NCI-H1694 treated with DMSO at 0.1 percent for 48 hours (cell line): ENCODE measurements at places on chromosomes 13 and 19.

GRCh38 chr19:34480971-34481841 is at the start of gene WTIP:
Gene WTIP, plus strand, starts transcription at chr19:34481758. Its CDS starts 217 bp downstream, at chr19:34481975.
- DNase-seq, result peak; percentile 4

GRCh38 chr13:111658145-111659100 is 338.0 kb downstream of the TEX29 start:
- DNase-seq, result no peak

GRCh38 chr19:12893582-12893981 is 2.6 kb downstream of the GCDH start:
- no peak for DNase-seq

DNA sequence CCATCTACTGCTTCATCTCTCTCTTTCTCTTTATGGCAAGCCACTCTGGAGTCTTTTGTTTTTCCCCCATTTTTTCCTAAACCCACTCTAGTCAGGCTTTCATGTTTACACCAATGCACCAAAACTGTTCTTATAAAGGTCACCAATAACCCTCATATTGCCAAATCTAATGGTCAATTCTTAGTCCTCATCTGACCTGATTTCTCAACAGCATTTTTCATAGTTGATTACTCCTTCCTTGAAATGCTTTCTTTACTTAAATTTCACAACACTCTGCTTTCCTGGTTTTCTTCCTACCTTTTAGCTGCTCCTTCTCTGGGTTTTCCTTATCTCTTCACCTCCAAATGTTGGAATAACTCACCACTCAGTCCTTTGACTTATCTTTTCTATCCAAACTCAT is 47.9 kb downstream of the MICU2 start:
- no peak for DNase-seq

- no peak for DNase-seq
Measured at GRCh38 chr19:43625918-43626579, 6.6 kb upstream of the ZNF428 start.

- DNase-seq, result no peak
Measured at GRCh38 chr19:15112385-15112784, 5.2 kb downstream of the SYDE1 start.

DNA sequence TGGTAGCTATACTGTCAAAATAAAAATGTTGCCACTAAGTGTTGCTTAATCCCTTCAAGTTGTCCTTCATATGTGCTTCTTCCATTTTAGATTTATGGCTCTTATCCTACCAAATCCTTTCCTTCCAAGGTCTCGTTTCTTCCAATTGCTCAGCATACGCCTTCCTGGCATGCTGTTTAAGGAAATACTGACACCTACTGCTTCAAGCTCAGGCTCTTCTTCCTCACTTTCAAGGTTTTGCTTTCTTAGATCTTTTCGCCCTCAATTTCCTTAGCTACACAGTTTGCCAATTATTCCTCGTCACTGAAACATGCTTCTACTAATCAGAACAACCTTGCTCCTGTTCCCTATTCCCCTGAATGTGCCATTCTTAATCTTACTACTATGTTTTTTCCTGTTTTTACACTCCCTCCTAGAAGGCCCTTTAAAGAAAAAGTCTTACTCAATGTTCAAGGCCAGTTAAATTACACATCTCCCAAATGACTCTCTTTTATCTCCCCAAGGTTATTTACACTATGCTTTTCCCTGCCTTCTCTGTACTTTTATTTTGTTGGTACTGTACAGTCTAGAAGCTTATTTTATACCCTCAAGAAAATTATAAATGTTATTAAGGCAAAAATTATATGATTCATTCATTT is 343.1 kb downstream of the MZT1 start:
- no peak for DNase-seq

- no peak for DNase-seq
Measured at GRCh38 chr19:5586300-5587070, 18.7 kb upstream of the TINCR start.

- DNase-seq, result no peak
Measured at GRCh38 chr19:6362027-6362350, 658 bp downstream of the CLPP start.

- DNase-seq, result peak; percentile 23
Measured at GRCh38 chr19:1360818-1361461, 22.8 kb upstream of the NDUFS7 start.
